Type B pancreatic cell (in vitro differentiated cells): ENCODE measurements at places on chromosomes 3 and 15. TPM values are rescaled to one million over a fixed set of nuclear protein-coding genes. Genes with fewer than 3 reads are reported as not detected.
A peak's percentile ranks its signal among the peaks of the same experiment; 100 is the strongest.

GRCh38 chr3:126003447-126004190, 34.6 kb downstream of the ROPN1B start:
- DNase-seq: no peak

GRCh38 chr15:101307048-101307896, 12.2 kb upstream of the SNRPA1 start:
- peak; percentile 47 for DNase-seq

DNA sequence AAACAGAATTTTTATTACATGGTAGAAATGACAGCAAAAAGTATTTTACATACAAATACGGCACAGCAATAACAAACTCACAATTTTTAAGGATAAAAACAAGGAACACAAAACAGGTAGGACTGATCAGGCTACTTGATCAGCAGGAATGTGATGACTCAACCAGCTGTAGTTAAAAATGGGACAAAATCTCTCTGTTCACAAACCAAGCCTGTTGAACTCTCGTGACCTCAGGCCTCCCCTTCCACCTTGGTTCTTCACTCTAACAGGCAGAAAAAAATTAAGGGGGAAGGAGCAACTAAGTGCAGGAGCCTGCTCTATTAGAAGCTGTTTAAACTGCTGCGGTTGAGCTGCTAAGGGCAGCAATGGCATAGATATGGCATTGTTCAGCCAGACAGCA, 18.7 kb downstream of the FBXL22 start:
- no peak for DNase-seq

- DNase-seq: peak; percentile 60
These were observed 22.7 kb upstream of the EPHB3 start for GRCh38 chr3:184538666-184539431.

DNA sequence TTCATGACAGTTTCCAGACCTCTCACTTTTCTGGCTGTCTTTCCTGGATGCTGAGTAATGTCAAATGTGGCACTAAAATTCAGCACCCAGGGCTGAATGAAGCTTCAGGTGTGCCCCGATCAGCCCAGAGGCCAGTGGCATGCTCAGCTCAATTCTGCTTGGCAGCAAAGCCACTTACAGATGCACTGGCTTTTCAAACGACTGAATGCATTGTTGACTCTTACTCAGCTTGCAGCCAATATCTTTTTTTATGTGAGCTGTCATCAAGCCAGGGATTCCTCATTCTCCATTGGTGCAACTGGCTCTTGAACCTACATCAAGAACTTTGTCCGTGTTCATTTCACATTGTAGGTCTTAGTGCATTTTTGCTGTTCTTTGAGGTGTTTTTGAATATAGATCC, 60.7 kb downstream of the ZDHHC19 start:
- no peak for DNase-seq

DNA sequence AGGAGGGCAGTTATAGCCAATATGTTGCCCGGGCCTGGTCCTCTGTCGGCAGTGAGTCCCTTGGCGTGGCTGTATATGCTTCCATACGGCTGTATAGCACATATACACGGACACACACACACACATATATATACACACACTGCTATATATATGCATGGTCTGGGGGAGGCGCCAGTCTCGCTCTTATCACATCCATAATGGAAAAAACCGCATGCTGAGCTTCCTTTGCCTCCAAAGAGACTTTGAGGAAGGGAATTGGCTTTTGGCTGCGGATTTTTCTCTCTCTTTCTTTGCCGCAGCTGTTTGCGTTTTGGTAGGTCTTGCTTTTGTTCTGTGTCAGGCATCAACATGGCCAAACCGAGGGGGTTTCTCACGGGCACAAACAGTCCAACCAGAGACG, 11.3 kb upstream of the TMEM115 start:
- DNase-seq: no peak

- no peak for DNase-seq
These were observed 193.4 kb upstream of the RASGRP1 start for GRCh38 chr15:38758043-38758442.

GRCh38 chr3:175144368-175144767, 285.2 kb downstream of the NAALADL2 start:
- no peak for DNase-seq

GRCh38 chr15:35907511-35907910, 361.5 kb upstream of the DPH6 start:
- no peak for DNase-seq

DNA sequence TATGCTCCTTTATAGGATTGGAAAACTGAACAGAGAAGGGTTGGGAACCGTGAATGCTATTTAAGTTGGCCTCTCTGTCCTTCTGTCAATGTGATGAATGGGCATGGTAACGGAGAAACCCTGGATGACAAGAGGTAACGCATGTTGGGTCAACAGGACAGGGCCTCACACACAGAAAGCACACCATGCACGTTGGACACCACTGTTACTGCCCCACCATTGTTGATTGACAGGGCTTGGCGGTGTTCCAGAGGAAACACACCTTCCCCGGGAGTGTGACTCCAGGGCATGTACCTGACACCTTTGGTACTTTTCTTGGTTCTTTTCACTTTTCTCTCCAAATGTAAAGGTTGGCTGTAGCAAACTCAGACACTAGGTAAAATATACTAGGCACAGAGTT, 548.5 kb downstream of the OCA2 start:
- DNase-seq: no peak

DNA sequence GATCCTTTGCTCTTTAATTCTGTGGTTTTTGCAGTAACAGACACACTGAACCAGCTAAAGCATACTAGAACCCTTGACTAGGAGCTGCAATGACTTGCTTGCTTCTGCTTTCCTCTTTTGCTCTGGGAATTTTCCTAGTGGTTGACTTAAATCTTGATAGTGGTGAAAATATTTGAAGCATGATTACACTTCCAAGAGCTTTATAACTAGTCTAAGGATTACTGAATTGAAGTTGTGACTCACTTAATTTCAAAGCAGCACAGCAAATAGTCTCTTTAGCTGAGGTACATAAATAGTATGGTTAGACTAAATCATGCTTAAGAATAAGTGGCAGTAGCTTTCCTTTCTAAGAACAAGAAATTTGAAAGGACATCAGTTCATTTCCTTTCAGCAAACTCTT, 513.5 kb upstream of the GBE1 start:
- DNase-seq: no peak

- DNase-seq: no peak
These were observed 30.2 kb downstream of the TTBK2 start for GRCh38 chr15:42890161-42890913.

- DNase-seq: peak; percentile 79
These were observed 334.4 kb upstream of the THRB start for GRCh38 chr3:24829011-24829581.

NAALADL2 gene
- 5.8 and 9.9 TPM in 2 replicates for total RNA-seq

CACNA1D gene
- 10.1 and 17.4 TPM in 2 replicates for total RNA-seq

CEMIP gene
- total RNA-seq: 5.1 and 16.4 TPM in 2 replicates

RNU5B-1 gene
- 15.0 and 16.3 TPM in 2 replicates for total RNA-seq
